M059J (cell line): ENCODE measurements at places on chromosomes 1 and 21. TPM values are rescaled to one million over a fixed set of nuclear protein-coding genes. Genes with fewer than 3 reads are reported as not detected.

- no peak for DNase-seq
Observed at GRCh38 chr21:45496151-45496967, 45.9 kb downstream of the SLC19A1 start.

- DNase-seq: peak; percentile 41
Observed at GRCh38 chr1:22131875-22132486, 10.9 kb downstream of the WNT4 start.

DNA sequence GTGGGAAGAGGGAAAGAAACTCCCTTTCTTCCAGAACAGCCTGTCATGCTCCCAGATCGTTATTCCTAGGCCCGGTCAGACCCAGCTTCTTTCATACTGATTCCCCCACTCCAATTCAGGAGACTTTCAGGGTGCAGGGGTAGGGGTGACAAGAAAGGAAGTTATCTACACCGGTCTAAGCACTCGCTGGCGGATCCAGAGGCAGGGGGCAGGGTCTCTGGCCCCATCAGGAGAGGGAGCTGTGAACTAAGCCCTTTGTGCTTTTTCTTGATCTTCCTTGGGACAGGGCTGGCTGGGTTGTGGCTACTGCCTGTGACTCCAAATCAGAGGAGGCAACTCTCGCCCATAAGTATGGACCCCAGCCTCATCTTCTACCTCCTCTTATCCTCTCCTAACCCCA lies 44.3 kb downstream of the NEK2 start:
- no peak for DNase-seq

DNA sequence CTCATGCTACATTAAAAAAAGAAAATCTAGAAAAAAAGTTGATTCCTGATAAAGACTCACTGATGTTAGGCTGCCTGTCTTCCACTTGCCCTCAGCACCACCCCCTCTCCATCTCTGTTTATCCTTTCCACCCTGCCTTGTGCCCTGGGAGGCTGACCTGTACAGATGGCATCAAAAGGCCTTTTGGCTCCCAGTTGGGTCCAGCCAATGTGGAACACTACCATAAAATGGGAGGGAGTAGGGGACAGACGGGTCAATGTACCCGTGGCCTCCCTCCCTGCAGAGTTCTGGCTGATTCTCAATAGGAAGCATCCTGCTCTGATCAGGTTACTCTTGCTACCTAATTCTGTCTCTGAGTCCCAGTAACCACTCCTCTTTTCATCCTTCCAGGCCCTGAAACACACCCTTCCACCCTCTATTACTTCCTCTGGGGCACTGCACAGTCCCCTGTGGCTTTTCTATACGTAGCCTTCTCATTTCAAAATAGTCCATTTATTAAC lies 300.0 kb downstream of the HHIPL2 start:
- DNase-seq: no peak

DNA sequence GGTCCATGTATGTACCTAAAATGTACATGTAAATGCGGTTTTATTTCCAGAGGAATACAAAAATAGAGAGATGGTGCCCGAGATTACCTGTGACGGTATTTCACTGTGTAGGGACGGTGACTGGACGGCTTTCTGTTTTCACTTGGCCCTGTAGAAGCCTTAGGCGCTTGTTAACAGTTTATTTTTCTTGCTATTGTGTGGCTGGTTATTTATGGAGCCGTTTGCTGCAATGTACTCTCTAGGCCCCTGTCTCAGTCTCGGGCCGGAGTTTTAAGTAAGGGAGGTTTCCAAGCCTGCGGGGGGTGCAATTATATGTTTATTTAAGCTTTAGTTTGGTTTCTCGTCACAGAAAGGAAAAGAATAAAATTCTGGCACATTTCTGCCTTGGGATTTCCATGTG lies 413 bp downstream of the EFCAB7 start:
- no peak for DNase-seq

The OR2L5 gene
- total RNA-seq: not detected in 2 replicates

- DNase-seq: peak; percentile 83
Observed at GRCh38 chr1:64019818-64020217, 183.6 kb upstream of the UBE2U start.

The CYP4A11 gene
- not detected in 2 replicates for total RNA-seq

The TMPRSS15 gene
- 0.17 and 0.91 TPM in 2 replicates for total RNA-seq

DNA sequence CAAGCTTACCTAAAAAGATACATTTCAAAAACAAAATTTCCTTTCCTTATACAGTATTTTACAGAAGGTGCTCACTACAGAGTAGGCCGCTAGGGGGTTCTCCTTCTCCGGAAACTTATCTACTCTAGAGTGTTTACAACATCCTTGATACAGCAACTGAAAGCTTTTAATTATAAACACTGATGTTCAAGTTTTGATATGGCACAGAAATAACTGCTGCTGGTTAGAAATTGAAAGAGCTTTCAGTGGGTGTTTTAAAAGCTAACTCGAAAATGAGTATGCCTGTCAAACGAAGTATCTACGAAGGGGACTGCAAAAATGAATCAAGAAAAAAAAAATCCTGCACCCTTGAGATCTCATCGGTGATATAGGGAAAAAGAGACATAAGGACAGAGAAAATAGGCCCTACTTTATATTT lies 1.0 kb downstream of the YOD1 start:
- DNase-seq: peak; percentile 69

GRCh38 chr21:45974073-45975019 lies 7.2 kb upstream of the COL6A1 start:
- peak; percentile 95 for DNase-seq

The SH3BGR gene
- total RNA-seq: 2.9 and 3.2 TPM in 2 replicates

- no peak for DNase-seq
Observed at GRCh38 chr1:30788580-30789387, 31.2 kb upstream of the LAPTM5 start.

The IVL gene
- total RNA-seq: not detected in 2 replicates
